ENCODE measurements at places on chromosomes 4 and X.

DNA sequence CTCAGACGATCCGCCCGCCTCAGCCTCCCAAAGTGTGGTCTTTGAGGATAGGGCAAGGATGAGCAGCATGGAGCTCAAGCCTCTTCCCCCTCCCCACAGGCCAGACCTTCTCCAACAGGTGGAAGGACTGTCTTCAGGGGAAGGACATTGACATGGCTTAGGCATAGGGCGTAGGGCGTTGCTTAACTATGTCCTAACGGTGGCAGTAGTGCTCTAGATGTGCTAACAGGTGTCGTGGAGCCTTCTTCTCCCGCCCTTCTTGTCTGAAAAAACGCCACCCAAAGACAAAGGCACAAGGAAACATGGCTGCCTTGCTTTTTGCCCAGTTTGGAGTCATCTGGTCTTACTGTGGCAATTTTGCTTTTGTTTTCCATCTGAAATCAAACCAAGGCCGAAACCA, 219.8 kb downstream of the OR13H1 start:
- DNase-seq: peak; percentile 46

- no peak for DNase-seq
These were observed 130.8 kb upstream of the NPY2R start for GRCh38 chr4:155077452-155078229.

DNA sequence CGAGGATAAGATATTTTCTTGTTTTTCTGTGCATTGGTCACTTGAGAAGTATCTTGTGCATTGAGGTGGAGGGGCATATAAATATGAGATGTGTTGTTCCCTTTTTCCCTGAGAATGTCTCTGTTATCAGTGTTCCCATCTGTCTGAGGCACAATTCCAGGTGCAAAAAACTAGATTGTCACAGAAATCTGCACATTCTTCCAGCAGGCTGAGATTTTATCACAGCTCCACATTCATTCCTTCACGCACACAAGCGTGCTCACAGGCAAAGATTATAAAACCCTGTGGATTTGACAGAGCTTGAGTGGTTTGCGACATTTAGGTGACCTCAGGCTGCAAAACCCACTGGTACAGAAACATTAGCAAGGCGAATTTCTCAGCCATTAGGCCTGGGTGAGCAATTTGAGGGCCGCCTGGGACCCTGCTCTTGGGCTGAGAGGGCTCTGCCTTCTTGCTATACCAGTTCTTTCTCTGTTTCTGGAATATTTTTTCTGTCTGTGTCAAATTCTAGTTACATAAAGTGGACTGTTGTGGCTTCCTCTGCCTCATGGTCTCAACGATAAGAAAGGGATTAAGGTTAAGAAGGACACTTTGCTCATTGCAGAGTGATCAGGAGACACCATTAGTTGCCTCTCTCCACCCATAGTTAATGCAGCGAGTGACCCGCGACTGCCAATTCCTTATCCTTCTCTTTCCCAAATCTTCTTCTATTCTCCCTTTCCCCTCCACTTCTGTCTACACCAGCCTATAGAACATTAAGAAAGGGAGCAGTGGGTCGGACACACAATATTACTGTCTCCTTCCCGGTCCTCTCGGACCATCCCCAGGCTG, 86.7 kb upstream of the C1QTNF7 start:
- no peak for DNase-seq

DNA sequence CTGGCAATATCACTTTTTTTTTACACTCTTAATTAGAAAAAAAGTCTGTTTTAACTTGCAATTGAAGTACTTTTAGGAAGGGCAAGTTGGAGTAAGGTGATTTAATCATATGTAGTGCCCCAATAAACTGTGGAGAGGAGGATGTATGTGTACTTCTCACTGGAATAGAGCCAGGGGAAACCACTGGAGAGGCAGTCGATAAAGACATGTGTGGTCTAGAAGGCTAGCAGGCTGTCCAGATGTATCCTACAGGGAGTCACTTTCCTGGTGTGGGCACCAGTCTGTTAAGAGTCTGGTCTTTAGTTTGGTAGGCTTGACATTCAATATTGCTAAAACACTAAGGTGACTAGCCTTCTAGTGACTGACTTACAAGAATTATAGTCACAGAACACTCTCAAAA, 9.6 kb upstream of the SGMS2 start:
- DNase-seq: no peak

DNA sequence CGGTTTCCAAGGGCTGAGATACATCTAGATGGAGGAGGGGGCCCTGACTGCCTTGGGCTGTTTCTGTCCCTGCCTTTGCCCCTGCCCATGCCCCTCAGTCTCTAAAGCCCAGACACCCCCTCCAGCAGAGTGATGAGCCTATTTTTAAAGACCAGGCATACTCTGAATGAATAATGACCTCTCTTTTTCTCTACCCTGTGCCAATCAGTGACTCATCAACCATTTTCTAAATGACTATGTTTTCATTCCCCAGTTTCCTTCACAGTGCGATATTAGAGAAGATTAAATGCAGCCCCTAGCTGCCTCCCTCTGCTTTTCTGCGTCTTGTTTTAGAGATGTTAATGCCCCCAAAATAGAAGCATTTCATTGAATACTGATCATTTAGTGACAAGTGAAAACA, 15.5 kb upstream of the NHS start:
- peak; percentile 33 for DNase-seq

GRCh38 chrX:46572340-46572936, 1.1 kb upstream of the CHST7 start:
- peak; percentile 11 for DNase-seq

DNA sequence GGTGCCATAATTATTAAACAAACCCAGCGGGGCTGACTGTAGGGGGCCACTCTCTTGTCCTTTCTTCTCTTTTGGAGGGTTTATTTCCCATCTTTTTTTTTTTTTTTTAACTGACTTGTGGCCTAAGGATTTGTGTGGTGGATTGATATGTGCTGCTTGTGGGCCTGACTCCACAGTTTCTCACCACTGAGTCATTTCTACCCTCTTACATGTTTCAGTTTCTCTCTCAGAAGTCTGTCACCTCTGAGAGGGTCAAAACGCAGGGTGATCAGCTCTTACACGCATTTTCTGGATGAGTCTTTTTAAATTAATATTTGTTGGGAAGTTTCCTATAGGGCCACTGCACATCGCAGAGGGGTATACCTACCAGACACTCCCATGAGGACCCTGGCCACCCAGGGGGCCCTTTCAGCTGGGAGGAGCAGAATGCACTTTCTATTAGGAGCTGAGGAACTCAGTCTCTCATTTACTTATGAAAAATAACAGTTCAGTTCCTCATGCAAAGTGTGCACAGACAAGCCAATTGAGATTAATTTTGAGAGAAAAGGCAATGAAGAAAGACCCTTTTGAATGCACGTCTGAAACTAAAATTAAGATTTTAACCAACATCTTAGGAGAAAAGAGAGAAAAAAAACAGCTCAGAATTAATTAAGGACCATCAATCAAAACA, 407.9 kb downstream of the TECRL start:
- peak; percentile 55 for DNase-seq

GRCh38 chr4:110163327-110164069, 34.9 kb downstream of the ELOVL6 start:
- peak; percentile 85 for DNase-seq

DNA sequence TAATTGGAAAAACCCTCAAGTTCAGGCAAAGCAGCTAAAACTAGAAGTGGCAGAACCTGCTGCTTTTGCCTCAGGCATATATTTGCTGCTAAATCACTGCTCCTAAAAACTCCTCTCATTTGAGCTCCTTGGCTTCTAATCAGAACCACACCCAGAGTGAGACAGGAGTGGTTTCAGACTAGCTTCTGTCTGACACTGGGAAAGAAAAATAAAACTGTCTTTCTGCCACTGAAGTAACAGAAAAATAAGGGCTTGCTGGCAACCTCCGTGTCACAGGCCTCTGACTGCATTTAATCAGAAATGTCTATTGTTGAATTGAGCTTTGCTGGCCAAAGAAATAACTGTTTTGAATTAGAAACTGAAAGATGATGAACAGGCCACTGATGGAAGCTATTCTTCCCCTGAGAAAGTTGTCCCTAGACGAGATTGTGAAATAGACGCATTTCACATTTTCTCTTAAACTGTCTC, 52.1 kb upstream of the RAP2C start:
- DNase-seq: no peak

DNA sequence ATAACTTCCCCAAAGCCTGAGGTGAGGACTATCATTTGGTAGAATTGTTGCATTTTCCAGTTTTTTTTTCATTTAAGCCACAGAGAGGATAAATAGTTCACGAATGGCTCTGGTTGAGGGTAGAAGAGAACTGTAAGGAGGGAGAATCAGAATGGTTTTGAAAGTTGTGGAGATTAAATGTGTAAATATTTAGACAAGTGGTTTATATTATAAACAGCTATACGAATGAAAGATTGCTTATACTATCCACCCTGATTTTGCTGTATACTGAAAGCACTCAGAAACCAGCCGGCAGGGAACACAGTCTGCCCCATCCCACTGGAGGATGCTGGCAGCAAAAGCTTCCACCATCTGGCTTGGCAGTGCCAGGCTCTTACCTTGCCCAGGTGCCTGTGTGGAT, 341.1 kb downstream of the RAPGEF2 start:
- DNase-seq: no peak

DNA sequence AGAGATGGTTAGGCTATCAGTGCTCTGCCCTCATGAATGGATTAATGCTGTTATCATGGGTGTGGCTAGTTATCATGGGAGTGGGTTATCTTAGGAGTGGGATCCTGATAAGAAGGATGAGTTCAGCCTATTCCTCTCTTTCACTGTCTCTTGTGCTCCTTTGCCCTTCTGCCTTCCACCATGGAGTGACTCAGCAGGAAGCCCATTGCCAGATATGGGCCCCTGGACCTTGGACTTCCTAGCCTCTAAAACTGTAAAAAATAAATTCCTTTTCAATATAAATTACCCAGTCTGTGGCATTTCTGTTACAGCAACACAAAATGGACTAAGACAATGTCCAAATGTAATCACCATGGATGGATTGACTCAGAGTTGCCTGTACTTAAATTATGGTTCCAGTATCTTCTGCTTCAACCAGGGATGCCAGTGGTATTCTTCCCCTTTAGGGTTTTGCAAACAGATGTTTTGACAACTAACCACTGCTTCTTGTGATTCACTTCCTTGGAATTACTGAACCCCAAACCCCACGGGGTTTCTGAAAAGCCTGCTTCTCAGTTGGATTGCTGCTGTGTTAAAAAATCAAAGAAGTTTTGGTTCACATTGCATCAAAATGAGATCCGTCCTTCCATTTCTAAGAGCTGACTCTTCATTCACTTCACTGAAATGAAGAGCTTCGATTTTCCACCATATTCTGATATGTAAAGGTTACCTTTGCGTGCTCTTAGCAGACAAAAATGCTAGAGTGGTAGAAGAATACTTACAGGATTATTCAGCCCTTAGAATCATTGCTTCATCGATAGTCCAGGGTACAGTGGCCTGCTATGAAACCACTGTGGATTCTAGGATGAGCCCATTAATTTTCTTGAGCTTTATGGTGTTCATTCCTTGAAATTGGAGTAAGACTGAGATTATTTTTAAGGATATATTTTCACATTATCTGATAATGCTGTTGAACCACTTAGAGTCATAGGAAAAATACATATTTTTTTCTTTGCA, 107.7 kb downstream of the FRMPD4 start:
- peak; percentile 75 for DNase-seq

DNA sequence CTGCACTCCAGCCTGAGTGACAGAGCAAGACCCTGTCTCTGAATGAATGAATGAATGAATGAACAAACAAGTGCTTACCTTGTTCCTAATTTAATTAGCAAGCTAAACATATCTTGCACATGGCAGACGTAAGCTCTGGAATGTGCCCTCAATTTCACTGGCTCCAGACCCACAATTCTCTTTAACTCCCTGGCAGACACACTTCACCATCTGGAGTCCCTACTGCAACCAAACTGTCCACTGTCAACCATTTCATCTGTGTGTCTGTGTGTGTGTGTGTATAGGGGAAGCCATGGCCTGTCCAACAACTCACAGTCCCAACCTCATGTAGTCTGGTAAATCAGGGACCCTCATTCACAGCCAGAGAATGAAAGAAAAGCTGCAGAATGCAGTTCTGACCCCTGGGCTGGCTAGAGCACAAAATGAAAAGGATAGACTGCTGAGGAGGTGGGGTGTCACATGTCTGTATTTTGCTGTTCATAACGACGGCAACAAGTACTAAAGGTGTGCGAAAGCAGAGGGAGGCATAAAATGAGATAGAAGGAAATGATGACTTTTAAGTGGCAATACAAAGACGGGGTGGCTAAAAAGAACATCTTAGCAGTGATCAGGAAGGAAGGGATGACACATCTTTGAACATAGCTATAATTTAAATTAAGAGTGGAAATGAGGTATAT, 114.1 kb downstream of the TSPAN5 start:
- no peak for DNase-seq

DNA sequence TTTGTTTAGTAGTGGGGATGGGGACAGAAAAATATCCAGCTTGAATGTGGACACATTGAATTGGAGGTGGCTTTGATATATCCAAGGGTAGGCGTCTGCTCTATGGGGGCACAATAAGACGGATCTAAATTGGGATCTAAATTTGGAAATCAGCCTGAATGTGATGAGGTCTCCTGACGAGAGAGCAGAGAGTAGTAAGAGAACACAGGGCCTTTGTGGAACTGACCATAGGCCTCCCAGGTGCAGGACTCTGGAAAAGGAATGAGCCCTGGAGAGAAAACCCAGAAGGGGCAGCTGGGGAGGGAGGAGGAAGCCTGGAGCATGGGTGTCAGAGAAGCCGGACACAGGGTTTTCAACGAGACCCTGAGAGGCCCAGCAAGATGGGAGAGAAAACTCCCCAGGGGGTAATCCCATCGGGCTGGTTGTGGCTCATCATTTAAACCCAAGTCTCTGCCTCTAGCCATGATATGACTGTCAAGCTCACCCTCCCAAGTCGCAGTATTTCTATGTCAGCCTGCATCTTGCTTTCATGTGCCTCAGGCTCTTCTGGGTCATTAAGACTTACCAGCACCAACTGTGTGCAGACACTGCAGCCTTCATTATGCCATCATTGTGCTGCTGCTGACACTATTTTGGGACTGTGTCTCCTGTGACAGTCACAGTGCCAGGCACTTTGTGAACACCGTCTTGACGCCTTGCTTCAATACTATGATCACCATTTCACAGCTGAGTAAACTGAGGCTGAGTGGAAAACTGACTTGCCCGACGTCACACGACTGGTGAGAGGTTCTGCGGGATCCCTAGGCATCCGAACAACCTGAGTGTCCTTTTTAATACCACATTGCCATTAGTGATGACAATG, 57.1 kb downstream of the ANAPC4 start:
- no peak for DNase-seq

DNA sequence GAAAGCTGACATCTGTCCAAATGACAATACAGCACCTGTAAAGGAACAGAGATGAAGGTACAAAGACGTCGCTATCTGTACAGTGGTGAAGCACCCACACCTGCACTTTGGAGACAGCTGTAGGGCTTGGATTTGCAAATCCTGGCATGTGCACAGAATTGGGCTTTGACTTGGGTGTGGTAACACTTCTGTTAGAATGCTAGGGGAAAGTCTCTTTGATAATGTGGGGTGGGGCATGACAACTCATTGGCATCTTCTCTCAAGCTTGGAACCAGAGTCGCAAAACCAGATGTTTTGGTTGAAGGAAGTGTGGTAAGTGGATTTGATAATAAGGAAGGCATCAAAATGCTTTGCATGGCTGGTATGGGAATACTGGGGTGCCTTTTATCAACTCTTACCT, 55.5 kb downstream of the VCX3B start:
- DNase-seq: no peak

- no peak for DNase-seq
These were observed 120.1 kb downstream of the SYNPO2 start for GRCh38 chr4:119008761-119009160.

GRCh38 chr4:41359422-41359775, 102.7 kb downstream of the UCHL1 start:
- no peak for DNase-seq

- peak; percentile 63 for DNase-seq
These were observed 105.9 kb downstream of the SH3RF1 start for GRCh38 chr4:169164669-169165415.
